ENCODE measurements at places on chromosomes 7 and 10. TPM values are rescaled to one million over a fixed set of nuclear protein-coding genes. Genes with fewer than 3 reads are reported as not detected.
A peak's percentile ranks its signal among the peaks of the same experiment; 100 is the strongest.

DNA sequence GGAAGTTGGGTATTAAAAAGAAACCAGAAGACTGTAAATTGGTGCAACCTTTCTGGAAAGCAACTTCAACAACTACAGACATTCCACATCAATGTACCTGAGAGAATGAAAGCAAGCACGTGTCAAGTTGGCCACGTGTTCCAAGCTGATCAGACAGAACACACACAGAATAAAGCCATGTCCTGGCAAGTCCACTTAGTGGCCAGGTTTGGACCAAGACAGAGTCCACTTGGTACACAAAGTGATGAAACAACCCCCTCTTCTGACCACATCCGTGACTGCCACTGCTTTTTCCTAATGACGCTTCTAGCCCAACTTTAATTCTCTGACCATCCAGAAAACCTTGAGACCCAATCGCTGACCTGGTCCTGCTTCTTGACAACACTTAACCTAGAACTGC is 109.4 kb downstream of the ABLIM1 start:
- peak; percentile 66 for DNase-seq

- DNase-seq = no peak
Observed at GRCh38 chr10:22420787-22421517, 75.7 kb downstream of the SPAG6 start.

GRCh38 chr7:154371424-154371823 is 319.2 kb downstream of the DPP6 start:
- no peak for DNase-seq

DNA sequence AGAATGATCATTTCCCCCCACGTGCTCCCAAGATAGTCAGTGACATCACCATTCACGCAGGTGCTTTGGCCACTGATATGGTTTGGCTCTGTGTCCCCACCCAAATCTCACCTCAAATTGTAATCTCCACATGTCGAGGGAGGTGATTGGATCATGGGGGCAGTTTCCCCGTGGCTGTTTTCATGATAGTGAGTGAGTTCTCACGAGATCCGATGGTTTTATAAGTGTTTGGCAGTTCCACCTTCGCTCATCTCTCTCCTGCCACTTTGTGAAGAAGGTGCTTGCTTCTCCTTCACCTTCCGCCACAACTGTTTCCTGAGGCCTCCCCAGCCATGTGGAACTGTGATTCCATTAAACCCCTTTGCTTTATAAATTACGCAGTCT is 205.4 kb upstream of the SH2B2 start:
- no peak for DNase-seq

- no peak for DNase-seq
Observed at GRCh38 chr7:43750016-43750887, 8.2 kb upstream of the BLVRA start.

GRCh38 chr7:33650828-33651227 is 254.5 kb upstream of the BMPER start:
- DNase-seq = no peak

- DNase-seq = no peak
Observed at GRCh38 chr7:110801502-110801901, 289.4 kb upstream of the LRRN3 start.

- no peak for DNase-seq
Observed at GRCh38 chr7:7539711-7540110, 4.0 kb upstream of the COL28A1 start.

DNA sequence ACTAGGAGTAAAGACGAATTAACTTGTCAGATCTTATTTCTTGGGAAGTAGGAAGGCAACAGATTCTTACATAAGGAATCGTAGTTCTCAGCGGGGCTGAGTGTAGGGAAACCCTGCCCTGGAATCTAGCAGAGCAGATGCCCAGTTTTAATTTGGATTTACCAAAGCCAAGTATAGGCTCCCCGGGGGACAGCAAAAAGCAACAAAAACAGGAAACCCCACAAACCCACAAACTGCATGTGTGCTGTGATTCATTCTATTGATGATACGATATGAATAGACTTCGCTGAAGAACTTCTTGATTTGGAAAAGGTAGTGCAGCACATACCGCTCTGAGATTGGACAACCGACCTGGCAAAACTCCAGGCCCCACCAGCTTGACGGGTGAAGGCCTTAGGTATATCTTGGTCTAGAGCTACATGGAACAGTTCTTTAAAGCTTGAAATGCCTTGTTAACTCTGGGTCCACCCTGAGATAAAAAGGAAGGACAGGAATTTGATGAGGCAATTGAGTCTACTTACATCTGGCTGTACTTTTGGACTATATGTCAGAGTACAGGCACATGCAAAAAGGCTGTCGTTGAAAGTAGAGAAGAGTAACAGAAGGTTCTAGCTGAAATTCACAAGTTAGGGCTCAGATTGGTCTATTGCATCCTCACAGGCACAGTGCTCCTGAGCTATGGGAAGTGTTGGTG is 49.1 kb downstream of the STRA8 start:
- DNase-seq = peak; percentile 49

Gene PYROXD2
- total RNA-seq = 8.3 TPM

Gene SDK1
- 24.5 TPM for total RNA-seq

Gene CALHM3
- total RNA-seq = not detected

Gene IGF2BP3
- total RNA-seq = 5.0 TPM

Gene KCNH2
- total RNA-seq = 1.5 TPM
